ENCODE measurements at places on chromosomes 2 and 18. TPM values are rescaled to one million over a fixed set of nuclear protein-coding genes. Genes with fewer than 3 reads are reported as not detected.

The TCF4 gene
- 47.3 TPM for polyA plus RNA-seq

The CDH7 gene
- not detected for polyA plus RNA-seq

The GPR148 gene
- polyA plus RNA-seq, result not detected

The RPL31 gene
- 2,534 TPM for polyA plus RNA-seq

The B3GNT2 gene
- polyA plus RNA-seq, result 8.6 TPM

The CRYGD gene
- polyA plus RNA-seq, result not detected

The PKDCC gene
- polyA plus RNA-seq, result 87.0 TPM

The SF3B6 gene
- 209 TPM for polyA plus RNA-seq

The KCNIP3 gene
- 0.12 TPM for polyA plus RNA-seq

The ZNF514 gene
- 9.8 TPM for polyA plus RNA-seq

The CNDP1 gene
- not detected for polyA plus RNA-seq

The C2orf92 gene
- polyA plus RNA-seq, result 1.3 TPM

The NT5C1B gene
- not detected for polyA plus RNA-seq

The CLEC4F gene
- not detected for polyA plus RNA-seq

The NPHP1 gene
- polyA plus RNA-seq, result 5.4 TPM

The MAB21L4 gene
- not detected for polyA plus RNA-seq

The ARHGEF33 gene
- polyA plus RNA-seq, result 0.36 TPM

The TTN gene
- polyA plus RNA-seq, result 0.07 TPM
